ENCODE measurements at places on chromosomes 12 and 14.

DNA sequence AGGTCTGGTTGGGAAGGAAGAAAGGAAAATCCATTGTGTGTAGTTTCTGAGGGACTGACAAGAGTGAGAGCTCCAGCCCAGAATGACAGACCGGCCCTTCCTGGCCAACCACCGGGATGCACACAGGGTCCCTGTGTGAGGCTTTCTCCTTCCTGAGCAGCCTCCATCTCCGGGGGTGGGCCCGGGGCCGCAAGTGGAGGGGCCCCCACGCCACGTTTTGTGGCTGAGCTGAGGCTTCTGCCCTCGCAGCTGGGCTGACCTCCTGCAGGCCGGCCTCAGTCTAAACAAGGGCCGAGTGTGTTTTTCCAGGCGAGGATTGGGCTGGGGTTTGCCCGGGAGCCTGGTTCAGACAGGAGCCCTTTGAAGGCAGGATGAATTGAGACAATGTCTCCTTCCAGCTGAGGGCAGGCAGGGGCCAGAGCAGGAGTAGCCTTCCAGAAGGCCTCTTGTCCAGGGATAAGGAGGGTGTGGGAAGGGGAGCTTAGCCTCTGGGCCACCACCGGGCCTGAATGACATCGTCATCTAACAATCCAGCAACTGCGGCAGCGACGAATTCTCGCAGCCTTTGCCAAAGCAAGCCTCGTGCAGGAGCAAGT lies 96.5 kb upstream of the NCOR2 start:
- no peak for DNase-seq

GRCh38 chr14:74712499-74713394 lies at the start of the genes AREL1 and FCF1:
TSS of gene AREL1 (minus strand) at chr14:74713080. CDS start at chr14:74685615, 27,465 bp downstream.
TSS of gene FCF1 (plus strand) at chr14:74713144. CDS start at chr14:74713198, 54 bp downstream.
- DNase-seq = peak; percentile 71

GRCh38 chr12:54337280-54337842 lies 12.4 kb downstream of the COPZ1 start:
- no peak for DNase-seq

- no peak for DNase-seq
Measured at GRCh38 chr14:68749487-68750475, 43.1 kb downstream of the ZFP36L1 start.

DNA sequence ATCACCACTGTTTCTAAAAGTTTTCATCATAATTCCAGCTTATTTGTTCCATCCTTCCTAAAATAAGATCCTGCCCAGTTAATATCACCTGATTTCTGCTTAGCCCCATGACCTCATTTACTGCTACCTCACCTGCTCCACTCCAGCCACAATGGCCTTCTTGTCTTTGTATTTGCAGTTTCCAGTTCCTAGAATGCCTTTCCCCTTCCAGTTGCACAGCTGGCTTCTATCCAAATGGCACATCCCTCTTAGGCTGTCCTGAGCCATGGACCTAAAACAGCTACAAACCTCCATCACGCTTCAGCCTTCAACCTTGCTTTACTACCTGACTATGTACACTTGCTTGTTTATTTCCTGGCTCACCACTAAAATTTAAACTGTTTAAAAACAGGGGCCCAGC lies 6.5 kb upstream of the LGMN start:
- DNase-seq = no peak

DNA sequence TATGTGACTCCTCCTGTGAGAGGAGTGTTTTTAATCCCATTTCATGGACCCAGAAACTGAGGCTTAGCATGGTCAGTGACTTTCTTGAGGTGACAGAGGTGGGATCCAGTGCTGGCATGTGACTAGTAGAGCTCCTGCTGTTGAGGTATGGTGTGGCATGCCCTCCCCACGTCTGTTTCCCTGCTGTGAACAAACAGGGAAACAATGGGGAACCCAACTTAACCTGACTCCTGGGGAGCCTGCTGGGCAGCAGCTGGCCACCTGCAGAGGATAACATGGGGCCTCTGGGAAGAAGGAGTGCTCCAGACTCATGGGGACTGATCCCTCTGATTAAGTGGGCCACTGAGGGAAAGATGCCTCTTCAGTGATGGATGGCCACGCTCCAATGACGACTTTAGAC lies 114.0 kb downstream of the BEGAIN start:
- DNase-seq = no peak

DNA sequence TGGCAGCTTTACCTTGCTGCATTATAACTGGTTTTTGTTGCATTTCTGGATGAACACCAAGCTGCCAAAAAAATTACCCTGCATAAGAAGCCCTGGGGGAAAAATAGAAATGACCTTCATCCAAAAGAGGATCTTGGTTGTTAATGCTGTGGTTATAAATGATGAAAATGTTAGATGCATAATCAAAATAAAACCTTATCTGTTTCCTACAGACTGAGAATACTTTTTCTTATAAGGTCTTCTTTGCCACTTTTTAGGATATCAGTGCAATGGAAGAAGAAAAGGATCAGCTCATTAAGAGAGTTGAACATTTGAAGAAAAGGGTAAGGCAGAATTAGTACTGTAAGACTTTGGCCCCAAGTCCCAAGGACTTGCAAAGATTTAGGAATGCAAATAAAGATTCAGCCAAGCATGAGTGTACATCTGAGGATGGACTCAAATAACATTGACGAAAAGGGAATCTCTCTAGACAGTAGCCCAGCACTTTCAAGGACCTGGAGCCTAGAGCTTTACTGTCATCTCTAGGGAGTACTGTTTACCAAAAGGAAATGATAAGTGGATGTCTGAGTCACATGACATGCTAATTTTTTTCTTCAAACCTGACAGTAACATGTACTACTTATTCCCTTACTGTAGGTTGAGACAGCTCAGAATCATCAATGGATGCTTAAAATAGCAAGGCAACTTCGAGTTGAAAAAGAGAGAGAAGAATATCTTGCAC lies 10.7 kb downstream of the IFT81 start:
- no peak for DNase-seq

GRCh38 chr12:232731-233614 lies 19.0 kb upstream of the SLC6A12 start:
- DNase-seq = no peak

- DNase-seq = no peak
Measured at GRCh38 chr12:113402586-113403260, 964 bp downstream of the SDS start.

DNA sequence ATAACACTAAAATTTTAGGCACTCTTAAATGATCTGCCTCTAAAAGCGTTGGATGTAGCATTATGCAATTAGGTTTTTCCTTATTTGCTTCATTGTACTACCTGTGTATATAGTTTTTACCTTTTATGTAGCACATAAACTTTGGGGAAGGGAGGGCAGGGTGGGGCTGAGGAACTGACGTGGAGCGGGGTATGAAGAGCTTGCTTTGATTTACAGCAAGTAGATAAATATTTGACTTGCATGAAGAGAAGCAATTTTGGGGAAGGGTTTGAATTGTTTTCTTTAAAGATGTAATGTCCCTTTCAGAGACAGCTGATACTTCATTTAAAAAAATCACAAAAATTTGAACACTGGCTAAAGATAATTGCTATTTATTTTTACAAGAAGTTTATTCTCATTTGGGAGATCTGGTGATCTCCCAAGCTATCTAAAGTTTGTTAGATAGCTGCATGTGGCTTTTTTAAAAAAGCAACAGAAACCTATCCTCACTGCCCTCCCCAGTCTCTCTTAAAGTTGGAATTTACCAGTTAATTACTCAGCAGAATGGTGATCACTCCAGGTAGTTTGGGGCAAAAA lies 4.1 kb downstream of the CDKN1B start:
- DNase-seq = no peak

- DNase-seq = no peak
Measured at GRCh38 chr14:83764656-83765599, 1765.0 kb upstream of the FLRT2 start.

DNA sequence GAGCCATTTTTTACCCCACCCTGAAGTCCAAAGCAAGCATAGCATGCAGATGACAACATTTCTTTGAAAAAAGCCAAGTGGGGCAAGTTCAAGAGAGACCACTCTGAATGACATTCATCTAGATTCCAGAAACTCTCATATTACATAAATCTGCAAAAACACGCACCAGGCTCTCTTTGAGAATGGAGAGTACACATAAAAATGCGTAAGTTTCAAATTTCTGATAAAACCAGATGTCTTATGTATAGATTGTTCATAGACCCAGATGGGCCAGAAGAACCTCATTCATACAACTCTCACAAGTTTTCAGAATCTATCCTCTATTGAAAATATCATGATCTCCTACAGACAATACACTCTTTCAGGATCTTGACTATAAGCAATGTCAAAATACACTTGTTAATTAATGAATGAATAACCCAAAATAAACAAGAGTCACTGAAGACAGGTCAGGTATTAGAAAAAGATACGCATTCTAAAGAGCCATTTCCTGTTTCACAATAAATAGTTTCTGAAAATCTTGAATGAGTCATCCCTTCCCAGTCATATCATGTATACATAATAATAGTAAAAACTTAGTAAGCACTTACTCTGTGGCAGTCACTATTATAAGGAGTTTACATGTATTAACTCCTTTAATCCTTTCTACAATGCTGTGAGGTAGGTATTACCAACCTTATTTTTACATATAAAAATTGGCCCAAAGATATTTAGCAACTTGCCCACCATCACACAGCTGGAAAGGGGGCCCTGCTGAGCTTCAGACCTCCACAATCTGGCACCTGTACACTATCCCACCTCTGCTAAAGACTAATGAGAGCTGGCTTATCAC lies 72.0 kb downstream of the PPP2R5E start:
- DNase-seq = no peak

DNA sequence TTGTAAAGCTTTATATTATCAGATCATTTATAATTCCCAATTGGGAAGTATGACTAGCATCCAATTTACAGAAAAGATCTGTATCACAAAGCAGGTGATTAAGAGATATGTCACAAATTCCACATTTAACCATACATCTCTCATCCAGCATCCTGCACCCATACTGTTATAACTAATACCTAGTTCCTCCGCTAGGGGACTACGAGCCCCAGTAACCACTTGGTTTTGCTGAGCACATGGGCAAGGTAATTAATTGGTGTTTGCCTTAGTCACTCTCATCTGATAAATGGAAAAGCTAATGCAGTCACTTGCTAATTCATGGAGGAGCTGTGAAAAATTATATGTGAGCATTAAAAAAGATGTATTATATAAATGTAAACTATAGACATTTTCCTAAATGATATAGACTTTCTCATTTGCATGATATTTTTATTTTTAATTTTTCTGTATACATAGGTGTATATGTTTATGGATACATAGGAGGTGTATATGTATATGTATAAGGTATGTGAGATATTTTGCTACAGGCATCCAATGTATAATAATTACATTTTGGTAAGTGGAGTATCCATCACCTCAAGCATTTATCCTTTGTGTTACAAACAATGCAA lies 1031.8 kb downstream of the GALC start:
- DNase-seq = no peak

- no peak for DNase-seq
Measured at GRCh38 chr12:105801351-105801750, 337.4 kb downstream of the NUAK1 start.

DNA sequence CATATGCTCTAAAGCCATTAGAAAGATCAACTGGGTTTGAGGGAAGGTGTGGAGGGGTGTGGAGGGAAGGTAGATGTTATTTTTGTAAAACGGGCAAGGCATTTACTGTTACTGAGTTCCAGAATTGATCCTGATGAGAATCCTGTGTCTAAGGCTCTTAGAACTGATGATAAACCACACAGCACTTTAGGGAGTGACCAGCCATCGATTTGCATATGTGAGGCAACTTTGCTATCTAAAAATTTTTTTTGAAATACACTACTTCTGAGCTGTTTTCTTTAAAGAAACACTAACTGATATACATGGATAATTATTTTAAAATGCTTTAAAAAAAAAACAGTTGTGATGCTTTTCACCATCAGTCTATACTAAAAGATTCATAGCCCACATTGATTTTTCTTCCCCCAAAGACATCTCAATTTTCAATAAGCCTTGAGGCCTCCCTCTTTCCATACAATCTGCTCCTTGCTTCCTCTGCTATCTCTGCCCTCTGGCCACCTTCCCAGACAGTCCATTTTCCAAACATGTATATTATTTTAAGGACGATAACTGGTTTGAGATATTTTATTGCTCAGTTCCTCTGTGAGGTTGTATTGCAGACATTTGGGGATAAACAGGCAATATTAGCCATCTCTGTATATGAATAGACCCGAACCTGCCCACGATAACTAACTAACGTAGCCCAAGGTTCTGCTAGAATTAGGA lies 265.9 kb downstream of the EFCAB11 start:
- no peak for DNase-seq

DNA sequence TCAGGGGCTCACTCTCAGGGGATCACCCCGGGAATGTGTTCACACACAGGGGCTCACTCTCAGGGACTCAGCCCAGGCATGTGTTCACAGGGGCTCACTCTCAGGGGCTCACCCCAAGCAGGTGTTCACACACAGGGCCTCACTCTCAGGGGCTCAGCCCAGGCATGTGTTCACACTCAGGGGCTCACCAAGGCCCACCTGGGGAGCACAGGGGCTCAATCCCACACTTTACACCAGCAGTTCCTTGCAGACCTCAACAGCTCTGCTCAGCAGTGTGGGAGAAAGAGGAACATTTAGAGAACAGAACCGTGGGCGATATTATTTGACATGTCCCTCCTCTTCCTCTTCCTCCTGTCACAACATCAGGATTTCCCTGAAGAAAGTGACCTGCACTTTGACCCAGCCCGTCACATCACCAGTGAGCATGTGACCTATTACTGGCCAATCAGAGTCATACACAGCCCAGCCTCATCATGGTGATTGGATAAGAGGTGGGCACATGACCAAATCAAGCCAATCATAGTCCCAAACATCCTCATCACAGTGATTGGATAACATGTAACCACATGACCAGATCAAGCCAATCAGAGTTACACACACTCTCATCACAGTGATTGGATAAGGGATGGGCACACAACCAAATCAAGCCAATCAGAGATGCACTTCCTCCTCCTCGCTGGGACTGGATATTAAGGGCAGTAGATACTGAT lies 359.4 kb upstream of the SFSWAP start:
- DNase-seq = no peak

DNA sequence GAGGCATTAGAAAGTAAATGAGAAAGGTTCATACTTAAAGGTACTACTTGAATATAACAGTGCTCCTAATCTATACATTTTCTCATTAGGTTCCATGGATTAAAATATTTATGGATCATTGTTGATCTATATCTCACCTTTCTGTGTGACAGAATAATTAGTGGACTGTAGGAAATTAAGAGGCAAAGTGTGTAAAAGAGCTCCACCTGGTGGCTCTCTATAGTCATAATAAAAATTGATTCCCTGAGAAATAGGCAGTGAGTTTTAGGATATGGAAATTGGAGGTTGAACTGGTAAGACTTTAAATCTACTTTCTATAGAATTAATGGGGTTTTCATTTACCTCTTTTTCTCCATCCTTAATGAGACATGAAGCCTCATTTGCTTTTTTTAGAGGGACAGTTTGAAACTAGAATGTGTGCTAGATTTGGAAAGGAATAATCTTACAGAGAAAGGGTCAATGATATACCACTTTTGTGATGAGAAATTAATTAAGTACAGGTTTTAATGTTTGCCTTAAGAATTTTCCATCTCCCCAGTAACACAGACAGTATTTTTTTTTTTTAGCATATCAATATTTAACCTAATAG lies 11.8 kb upstream of the DERA start:
- no peak for DNase-seq

DNA sequence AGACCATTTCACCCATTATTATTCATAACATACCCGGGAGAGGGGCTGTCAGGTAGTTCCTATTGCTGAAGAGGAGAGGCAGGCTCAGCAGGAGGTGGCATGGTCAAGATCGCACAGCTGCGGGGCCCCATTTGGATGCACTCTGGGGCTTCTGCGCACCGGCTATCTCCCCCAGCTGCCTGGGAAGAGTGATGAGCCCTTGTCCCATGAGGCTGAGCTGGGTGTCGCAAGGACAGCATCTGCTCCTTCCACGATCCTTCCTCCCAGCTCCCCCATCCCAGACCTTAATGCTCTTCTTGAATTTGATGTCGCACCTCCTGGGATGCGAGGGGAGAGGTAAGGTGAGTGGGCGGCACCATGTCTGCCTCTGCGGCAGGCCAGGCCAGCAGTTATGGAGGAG lies 62.6 kb downstream of the SLC24A4 start:
- no peak for DNase-seq

All from stimulated activated CD8-positive, alpha-beta memory T cell treated with anti-CD3 and anti-CD28 coated beads, Interleukin-15, amount 100 ng/mL, for 4 hours (primary cell).